ENCODE measurements at places on chromosomes 2 and 18.

GRCh38 chr2:118095610-118096009, 7.3 kb downstream of the INSIG2 start:
- no peak for DNase-seq

DNA sequence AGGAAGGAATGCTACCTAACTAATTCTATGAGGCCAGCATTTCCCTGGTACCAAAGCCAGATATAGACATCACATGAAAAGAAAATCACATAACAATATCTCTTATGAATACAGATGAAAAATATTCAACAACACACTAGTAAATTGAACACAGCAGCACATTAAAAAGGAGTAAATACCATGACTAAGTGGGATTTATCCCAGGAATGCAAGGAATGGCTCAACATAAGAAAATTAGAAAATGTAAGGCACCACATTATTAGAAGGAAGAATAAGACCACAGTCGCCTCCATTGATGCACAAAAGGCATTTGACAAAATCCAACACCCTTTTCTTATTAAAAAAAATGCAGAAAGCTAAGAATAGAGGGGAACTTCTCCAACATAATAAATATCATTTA, 133.9 kb downstream of the TTC32 start:
- no peak for DNase-seq

GRCh38 chr2:96463119-96463518, 42.0 kb downstream of the NEURL3 start:
- DNase-seq = no peak

- no peak for DNase-seq
These were observed 203.5 kb upstream of the UBE2E3 start for GRCh38 chr2:180776921-180777320.

- no peak for DNase-seq
These were observed 21.0 kb downstream of the MROH2A start for GRCh38 chr2:233799087-233799665.

GRCh38 chr2:209973328-209973727, 29.1 kb upstream of the RPE start:
- no peak for DNase-seq

DNA sequence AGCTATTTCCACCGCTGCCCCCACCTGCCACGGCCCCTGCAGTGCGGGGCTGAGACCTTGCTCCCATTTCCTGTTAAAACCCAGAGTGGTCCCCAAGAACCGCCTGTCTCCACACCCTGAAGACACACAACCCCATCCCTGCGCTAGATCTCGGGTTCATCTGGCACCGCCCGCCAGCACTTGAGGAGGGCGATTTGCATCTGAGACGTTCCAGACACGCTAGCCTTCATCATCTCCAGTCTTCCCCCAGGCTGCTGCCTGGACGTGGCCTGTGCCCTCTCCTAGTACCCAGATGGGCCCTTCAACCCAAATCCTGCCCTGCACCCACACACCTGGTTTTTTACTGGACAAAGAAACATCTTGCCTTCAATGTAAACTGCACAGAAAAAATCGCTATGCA, 49.8 kb downstream of the SLC66A2 start:
- peak; percentile 34 for DNase-seq

GRCh38 chr18:74382481-74383017, 66.9 kb downstream of the C18orf63 start:
- DNase-seq = no peak

- DNase-seq = no peak
These were observed 3.3 kb upstream of the WNT6 start for GRCh38 chr2:218856167-218856895.

DNA sequence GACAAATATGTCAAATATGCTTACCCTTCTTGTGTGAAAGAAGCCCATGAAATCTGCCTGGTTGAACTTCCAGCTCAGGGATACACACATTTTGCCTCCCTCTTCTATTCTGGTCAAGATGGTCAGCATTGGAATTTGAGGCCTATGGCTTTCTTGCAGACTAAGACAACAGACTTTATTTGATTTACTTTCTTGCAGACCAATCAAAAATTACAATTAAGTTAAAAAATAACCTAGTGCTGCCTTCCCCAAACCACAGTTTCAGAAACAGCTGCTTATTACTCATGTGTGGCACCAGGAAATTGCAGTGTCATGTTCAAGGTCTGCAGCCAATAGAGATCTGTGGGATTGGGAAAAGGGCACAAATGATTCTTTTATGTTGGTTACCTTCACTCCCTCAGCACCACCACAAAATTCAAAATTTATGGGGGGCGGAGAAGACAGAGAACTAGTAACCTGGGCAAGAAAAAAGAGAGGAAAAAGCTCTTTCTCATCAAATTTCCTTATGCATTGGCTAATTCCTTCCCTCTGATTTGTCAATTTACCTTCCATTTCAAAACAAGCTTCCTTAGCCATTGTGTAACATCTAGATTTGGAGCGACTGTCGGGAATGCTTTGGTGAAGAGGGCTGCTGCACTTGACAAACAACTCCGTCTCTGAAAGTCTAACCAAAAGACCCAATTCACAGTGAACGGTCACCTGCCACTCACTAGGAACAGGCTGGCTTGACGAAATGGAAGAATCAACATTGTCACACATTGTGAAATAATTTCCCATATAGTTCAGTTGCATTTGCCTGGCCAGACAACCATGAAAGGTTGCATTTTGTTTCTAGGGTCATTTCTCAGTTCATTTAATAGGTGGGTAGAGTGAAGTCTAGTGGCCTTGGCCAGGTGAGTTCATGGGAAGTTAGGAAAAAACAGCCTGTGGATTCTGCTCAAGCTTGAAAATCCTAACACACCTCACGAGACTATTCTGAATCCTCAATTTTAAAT, 100.4 kb upstream of the FZD5 start:
- no peak for DNase-seq

DNA sequence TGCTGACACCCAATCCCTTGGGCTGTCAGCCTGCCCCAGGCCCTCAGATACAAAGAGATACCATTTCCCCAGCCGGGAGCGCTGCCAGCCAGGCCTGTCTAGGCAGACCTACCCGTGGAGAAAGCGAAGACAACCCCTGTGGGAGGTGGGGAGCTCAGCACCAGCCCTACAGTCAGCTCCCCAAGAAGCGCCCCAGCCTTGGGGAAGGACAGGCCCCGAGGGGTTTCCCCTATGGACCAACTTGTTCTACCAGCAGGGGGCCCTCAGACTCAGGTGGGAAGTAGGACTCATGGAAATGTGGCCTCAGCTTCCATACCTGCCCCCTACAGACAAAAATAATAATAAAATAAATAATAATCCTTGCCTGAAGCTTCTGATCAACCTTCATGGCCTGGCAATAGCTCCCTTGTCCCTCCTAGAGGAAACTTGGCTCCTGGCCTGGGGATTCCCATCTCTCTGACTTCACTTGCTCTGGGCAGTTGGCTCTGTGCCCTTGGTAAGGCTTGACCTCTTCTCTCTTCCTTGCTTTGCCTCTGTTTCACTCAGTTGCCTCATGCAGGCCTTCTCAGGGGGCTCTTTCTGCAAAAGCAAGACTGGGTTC, 7.0 kb downstream of the SLC35F6 start:
- peak; percentile 82 for DNase-seq

GRCh38 chr2:54382601-54383000, 73.5 kb upstream of the SPTBN1 start:
- no peak for DNase-seq

GRCh38 chr2:79994161-79994560, 310.4 kb downstream of the LRRTM1 start:
- no peak for DNase-seq

DNA sequence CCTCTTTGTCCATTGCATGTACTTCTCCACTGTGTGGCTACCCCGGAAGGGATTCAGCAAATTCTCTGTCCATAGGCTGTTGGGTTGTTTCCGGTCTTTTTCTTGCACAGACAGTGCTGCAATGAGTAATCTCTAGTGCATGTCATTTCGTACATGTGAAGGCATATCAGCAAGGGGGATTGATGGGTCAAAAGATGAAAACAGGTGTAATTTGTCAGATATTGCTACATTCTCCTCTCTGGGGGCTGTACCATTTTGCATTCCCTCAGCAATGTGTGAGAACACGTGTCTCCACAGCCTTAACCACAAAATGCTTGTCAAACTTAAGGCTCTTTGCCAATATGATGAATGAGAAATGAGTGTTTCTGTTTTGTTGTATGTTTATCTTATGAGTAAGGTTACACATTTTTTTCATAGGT, 60.5 kb downstream of the KLHL29 start:
- DNase-seq = no peak

DNA sequence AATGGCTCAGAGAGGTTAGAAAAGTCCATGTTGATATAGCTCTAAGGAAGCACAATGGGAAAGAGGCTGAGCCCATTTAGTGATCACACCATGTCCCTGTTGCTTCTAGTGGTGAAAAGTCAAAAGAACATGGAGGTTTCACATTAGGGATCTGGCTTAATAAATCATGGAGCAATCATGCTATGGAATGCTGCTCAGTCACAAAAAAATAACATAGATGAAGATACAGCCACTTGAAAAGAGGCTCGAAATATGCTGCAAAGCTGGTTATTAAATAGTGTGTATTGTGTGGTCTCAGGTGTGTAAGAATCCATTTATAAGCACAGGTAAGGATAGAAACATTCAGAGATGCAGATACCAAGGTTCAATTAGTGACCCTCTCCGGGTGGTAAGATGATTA, 63.6 kb upstream of the CPO start:
- no peak for DNase-seq

- DNase-seq = no peak
These were observed 91.8 kb upstream of the KLF7 start for GRCh38 chr2:207257251-207258250.
